Hippocampal formation (tissue), 2 donors: ENCODE measurements at places on chromosomes 5 and 9.

GRCh38 chr5:132490484-132491367 lies at the start of gene IRF1:
IRF1 (minus strand) TSS chr5:132490773; CDS start chr5:132489478, 1,295 bp downstream.
- peak; percentile 95 for DNase-seq

GRCh38 chr9:88826771-88827181 lies 164.5 kb upstream of the S1PR3 start:
- DNase-seq, result no peak

GRCh38 chr5:137752905-137753690 lies 1.1 kb downstream of the HNRNPA0 start:
- DNase-seq, result no peak

GRCh38 chr9:111804636-111805035 lies 9.9 kb upstream of the SHOC1 start:
- DNase-seq, result no peak

DNA sequence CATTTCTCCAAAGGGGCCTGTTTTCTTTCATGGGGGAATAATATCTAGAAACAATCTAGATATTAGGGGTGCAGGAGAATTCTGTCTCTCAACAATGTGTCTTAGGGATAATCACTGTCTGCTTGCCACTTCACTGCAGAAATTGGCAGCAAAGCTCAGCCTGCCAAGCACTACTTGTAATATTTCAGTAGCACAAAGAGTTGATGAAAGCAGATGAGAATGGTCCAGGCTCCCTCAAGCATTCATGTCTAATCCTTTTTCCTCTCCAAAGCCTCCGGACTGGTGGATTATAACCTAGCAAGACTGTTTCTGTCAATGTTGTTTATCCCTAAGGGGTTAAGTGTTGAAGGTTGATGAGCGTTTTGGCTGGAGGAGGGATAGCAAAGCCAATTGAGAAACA lies 13.3 kb upstream of the MPDZ start:
- DNase-seq, result no peak

DNA sequence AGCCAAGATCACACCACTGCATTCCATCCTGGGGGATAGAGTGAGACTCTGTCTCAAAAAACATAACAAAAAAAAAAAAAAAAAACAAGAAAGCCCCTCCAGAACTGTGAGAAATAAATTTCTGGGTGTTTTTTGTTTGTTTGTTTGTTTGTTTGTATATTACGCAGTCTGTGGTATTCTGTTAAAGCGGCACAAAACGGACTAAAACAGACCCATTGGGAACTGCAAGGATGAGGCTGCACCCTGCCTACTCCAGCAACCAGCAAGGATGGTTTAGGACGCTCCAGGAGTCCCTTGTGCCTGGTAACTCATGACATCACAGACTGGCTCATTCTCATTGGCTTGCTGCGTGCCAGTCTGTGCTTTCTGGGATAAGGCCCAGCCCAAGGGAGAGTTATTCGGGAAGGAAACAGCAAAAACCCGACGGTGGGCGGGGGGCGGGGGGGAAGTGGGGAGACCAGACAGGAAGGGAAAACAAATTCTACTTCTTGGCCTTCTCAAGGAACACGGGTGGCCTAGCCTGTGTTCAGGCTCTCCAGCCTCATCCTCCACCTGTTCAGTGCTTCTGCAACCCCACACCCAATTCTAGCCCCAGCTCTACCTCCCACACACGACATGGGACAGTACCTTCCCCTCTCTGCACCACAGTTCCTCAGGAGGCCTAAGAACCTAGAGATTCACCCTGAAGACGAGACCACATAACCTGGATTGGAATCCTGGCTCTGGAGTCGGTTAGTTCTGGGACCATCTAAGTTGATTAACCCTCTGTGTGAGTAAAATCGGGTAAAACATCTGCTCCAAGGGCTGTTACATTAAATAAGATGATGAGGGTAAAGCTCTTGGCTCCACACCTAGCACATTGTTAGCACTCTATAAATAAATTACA lies 2.8 kb downstream of the CD74 start:
- DNase-seq, result peak; percentile 77

DNA sequence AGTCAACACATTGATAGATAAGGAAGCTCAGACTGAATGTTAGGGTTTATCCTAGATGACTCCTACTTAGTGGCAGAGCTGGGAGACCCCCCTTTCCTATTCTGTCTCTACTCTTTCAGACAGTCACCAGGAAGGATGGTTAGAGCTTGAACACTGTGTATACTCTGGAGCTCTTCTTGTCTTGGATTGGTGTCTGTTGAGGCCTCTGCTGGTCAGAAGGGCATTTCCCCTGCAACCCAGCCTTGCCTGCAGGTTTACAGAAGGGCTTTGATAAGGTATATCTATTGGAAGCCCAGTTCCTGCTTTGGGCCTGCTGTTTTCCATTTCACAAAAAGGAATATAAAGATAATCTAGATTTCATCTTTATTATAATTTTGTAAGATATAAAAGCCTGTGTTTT lies 71.8 kb downstream of the KDM4C start:
- no peak for DNase-seq

DNA sequence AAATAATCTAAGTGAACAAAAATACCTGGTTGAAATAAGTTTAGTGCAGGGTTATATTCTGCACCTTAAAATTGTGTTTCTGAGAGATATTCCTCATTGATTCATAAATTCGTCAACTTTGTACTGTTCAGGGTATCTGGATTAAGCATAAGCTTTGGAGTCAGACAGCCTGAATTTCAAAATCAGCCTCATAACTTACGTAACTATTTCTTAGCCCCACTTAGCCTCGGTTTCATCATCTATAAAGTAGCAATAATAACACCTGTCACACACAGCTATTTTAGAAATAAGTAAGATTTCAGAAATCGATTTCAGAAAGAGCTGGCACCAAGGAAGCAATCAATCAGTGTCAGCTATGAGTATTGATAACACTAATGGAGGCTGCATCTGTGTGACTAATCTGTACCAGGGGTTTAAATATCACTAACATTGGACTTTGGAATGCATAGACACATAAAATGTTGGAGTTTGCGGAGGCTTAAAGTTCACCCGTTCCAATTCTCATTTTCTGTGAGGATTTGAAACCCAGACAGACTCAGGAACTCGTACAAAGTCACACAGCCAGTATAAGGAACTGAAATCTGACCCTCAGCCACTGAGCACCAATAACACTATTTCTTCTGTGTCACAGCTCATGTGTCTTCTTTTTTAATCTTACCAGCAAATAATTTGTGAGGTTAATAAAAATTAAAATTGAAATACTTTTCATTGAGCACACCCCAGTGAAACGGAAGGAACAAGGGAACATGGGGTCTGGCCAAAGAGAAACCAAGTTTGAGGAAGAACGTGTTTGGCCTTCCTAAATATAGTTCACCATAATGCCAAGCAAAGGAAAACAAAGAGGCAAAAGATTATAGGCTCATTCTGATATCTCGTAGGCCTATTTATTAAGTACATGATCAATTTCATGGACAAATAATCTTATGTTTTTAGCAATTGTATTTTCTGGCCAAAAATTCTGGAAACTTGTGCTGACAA lies 194.4 kb upstream of the PTGER4 start:
- DNase-seq, result no peak

GRCh38 chr5:34680896-34681295 lies 24.8 kb downstream of the RAI14 start:
- DNase-seq, result no peak

DNA sequence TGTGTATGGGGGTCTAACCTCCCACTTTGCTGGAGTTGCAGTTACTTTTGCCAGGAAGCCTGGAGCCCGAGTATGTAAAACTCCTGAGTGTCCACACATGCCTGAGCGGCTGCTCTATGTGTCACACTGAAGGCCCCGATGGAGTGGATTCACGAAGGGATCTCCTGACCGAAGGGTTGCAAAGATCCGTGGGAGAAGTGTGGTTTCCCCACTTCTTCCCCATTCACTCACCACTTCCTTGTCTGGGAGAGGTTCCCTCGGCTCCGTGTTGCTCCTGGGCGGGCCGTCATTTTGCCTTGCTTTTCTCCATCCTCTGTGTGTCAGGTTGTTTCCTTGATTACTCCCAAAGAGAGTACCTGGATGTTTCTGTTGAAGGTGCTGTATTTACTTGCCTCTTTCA lies 16.2 kb upstream of the IL3 start:
- DNase-seq, result peak; percentile 12

DNA sequence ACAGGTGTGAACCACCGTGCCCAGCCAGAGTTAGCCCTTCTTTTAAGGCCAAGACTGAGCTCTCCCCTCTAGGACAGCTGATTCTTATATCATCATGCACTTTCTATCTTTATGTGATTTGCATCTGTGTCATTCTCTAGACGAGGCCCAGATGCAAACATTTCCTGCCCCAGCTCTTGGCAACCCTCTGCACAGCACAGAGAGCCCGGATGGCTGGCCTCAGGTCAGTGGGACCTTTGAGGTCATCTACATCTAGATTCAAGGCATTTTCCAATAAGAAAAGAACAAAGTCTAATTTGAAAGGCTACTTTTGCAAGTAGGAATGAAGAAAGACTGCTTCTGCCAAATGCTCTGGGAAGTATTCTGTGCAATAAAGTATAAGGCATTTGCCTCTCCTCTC lies 109.0 kb upstream of the DAB2 start:
- DNase-seq, result no peak

GRCh38 chr9:17422994-17423680 lies 155.7 kb upstream of the SH3GL2 start:
- DNase-seq, result no peak

DNA sequence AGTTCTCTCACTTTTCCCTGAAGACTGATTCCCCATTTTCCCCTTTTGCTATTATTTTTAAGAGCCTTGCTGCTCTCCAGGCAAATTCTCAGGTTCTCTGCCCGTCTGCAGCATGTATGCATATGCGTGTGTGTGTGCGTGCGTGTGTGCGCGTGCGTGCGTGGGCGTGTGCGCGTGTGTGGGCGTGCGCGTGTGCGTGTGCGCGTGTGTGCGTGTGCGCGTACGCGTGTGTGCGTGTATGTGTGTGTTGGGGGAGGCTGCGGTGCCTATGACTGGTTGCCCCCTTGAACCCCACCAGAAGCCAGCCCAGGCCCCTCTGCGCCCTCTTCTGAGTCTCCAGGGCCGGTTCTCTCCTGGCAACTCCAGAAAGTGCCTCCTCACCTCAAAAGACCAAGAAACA lies 987 bp upstream of the FOXI1 start:
- no peak for DNase-seq

DNA sequence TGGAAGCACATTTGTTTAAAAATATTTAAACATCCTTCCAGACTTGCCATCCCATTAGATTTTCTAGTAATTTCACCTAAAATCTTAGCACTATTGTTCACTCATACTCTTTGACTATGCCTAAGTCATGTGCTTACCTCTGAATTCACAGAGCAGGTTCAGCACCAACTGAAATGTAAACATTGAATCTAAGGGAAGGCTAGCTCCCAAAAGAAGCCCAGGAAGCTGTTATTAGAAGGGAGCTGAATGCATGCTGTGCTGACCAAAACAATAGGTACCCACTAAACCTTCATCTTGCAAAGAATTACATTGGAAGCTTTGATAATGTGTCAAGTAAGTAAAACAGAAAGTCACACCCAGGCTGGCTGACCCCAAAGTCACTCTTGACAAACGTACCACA lies 571.3 kb downstream of the GABRG2 start:
- no peak for DNase-seq

- DNase-seq, result no peak
Measured at GRCh38 chr9:122218071-122218934, 10.5 kb downstream of the LHX6 start.

DNA sequence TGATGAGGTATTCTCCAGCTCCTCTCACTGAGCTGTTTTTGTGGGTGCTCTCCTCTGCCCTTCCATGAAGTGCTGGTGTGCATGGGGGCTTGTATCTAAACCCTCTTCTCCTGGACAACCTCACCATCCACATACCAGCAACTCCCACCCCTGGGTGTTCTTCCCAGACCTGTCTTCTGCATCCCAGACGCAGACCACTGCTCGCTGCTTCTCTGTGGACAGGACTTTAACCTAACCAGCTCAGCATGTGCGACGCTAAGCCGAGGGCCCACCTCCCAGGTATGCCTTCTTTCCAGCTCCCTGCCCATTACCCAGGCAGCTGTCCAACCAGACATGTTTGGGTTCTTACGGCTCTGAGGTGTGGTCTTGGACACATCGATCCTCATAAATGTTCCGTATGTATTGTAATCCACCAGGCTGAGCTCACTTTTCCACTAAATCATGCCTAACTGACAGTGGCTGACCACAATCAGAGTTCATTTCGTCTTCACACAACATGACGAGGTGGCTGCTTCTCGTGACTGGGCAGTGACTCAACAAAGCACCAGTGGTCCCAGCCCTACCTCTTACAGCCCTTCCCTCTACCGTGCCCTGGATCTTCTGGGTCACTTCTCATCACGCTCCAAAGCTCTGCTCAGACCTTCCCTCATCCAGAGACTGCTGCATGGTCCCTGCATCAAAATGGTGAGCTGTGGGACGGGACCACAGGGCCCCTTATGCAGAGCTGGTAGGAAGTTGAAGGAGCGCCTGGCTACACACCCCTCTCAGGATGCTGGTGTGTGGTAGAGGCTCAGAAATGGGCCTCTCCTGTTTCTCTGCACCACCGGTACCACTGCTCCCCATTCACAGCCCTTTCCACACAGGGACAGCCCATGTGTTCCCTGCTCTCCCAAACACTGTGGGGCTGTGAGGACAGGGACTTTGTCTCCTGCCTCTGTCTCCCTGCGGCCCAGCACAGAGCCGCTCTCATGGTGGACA lies 9.6 kb upstream of the PTGES2 start:
- no peak for DNase-seq

DNA sequence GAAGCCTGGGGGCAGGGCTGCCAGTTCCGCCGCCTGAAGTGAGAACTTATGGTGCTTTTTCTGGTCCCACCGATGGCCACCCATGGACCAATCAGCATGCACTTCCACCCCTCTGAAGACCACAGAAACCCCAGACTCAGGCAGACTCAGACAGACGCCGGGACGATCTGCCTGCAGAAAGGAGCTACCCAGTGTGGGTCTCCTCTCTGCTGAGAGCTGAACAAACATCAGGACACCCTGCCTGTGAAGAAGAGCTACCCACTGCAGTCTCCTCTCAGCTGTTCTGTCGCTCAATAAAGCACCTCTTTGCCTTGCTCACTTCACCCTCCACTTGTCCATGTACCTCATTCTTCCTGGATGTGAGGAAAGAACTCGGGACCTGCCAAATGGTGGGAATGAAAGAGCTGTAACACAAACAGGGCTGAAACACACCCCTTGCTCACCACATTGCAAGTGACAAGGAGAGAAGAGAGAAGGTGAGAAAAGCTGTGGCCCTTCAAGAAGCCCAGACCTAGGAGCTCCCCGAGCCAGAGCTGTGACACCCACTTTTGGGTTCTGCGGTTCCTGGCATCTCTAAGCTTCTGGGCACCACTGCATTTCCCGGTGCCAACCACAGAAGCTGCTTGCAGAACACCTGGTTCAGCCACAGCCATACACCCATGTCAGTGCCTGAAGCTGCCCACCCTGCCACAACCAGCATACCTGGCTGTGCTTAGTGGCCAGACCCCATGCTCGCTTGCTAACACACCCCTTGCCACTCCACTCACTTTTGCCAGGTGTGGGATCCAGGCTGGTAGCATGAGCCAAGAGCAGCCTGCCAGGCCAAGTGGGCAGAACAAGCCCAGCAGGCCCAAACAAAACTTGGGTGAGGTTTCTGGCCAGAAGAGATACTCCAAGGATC lies 114.3 kb upstream of the TSLP start:
- no peak for DNase-seq

GRCh38 chr9:123561046-123561445 lies 205.0 kb downstream of the CRB2 start:
- no peak for DNase-seq

- DNase-seq, result peak; percentile 75
Measured at GRCh38 chr5:151742870-151743294, 15.5 kb downstream of the ATOX1 start.
